ENCODE measurements at places on chromosomes 6 and 20.

GRCh38 chr6:34855463-34855862 is 32.4 kb downstream of the TAF11 start:
- H3K36me3 ChIP-seq: peaks cover 69% of the 10 kb centered on the region
- H3K4me3 ChIP-seq: no peak overlapping the region
- H3K27me3 ChIP-seq: no peaks in the 10 kb centered on the region
- H3K4me1 ChIP-seq: no peaks in the 10 kb centered on the region
- H3K27ac ChIP-seq: no peak overlapping the region

DNA sequence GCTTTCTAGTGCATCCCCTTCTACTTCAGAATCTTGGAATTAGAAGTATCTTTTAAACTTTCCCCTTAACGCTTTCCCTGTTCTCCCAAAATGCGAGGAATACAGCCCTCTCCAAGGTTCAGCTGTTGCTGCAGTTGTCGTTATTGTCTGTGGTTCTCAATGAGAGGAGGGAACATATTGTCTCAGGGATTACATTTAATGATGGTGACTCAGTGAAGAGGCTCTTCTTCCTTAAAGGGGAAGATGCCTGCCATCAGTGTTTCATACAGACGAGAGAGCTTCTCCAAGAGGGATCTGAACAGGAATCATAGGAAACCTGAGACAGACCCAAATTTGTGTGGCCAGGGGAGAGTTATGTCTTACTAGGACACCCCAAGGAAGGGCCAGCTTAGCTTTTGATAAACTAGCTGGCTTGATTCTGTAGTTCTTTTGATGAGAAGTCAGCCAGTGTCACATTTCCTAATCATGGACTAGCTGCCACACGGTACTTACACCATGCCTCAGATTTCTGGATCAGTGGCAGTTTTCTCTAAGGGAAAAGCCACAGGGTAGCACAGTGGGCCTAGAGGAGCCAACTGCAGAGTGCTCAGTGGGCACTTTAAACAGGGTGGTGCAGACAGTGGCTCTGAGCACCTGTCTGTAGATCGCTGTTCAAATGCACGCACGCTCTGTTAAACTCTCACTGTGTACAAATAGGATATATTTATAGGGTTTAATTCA is 59.7 kb upstream of the TMEM181 start:
- no peak overlapping the region for H3K4me3 ChIP-seq
- H3K27me3 ChIP-seq: no peaks in the 10 kb centered on the region
- peaks cover 8% of the 10 kb centered on the region for H3K4me1 ChIP-seq
- H3K27ac ChIP-seq: peak overlapping the region; percentile 51
- H3K36me3 ChIP-seq: peaks cover 57% of the 10 kb centered on the region
- DNase-seq: peak; percentile 45

- peak overlapping the region; percentile 47 for H3K4me3 ChIP-seq
- peaks cover 7% of the 10 kb centered on the region for H3K4me1 ChIP-seq
- DNase-seq: peak; percentile 49
- no peaks in the 10 kb centered on the region for H3K36me3 ChIP-seq
- peak overlapping the region; percentile 62 for H3K27ac ChIP-seq
These were observed 19.5 kb upstream of the FAM8A1 start for GRCh38 chr6:17580518-17581048.

GRCh38 chr6:157946053-157946617 is 35.5 kb upstream of the SYNJ2 start:
- no peaks in the 10 kb centered on the region for H3K4me1 ChIP-seq
- no peak for DNase-seq

DNA sequence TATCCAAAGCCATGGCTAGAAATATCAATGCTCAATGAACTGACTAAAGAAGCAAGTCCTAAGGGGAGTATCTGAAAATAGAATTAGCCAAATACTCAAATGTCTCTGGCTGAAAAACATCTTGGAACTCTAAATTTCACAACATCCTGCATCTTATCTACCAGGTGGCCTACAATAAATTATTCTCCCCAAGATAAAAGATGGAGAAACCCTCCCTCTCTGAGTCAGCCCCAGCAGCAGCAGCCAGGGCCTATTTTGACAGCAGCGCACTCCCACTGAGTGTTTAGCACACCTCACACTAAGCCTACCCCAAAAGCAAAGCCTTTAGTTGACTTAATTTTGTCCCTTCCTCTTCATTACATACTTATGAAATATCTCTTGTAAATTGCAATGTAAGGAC is 5.9 kb downstream of the CALHM6 start:
- no peaks in the 10 kb centered on the region for H3K36me3 ChIP-seq
- peaks cover 4% of the 10 kb centered on the region for H3K4me1 ChIP-seq

DNA sequence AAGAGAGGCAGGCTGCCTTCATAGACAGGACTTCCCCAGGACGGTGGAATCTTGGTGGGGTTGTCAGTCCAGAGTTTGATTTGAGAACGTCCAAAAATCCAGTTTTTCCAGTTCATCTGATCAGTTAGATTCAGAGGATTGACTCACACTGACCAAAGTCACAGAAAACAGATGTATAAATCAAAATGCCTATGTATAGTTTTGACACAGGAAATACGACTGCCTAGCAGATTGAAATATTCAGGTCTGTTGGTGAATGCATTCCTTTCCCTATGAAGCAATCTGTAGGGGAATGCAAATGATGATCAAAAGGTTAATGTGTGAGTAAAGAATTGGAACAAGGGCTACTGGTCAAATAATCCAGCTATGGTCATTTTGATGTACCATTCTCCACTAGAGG is 29.7 kb upstream of the GFOD1 start:
- no peak overlapping the region for H3K27ac ChIP-seq
- H3K4me3 ChIP-seq: no peak overlapping the region
- no peaks in the 10 kb centered on the region for H3K36me3 ChIP-seq
- H3K4me1 ChIP-seq: peaks cover under 1% of the 10 kb centered on the region
- no peaks in the 10 kb centered on the region for H3K27me3 ChIP-seq
- DNase-seq: no peak

- H3K27ac ChIP-seq: peak overlapping the region; percentile 95
- H3K4me3 ChIP-seq: peak overlapping the region; percentile 82
- DNase-seq: no peak
- H3K4me1 ChIP-seq: peaks cover 4% of the 10 kb centered on the region
- H3K27me3 ChIP-seq: no peaks in the 10 kb centered on the region
- H3K36me3 ChIP-seq: no peaks in the 10 kb centered on the region
These were observed 429 bp downstream of the AMD1 start for GRCh38 chr6:110874880-110875547.

GRCh38 chr6:22098601-22099031 is 198.2 kb downstream of the PRL start:
- H3K27ac ChIP-seq: no peak overlapping the region
- no peaks in the 10 kb centered on the region for H3K4me1 ChIP-seq
- peak; percentile 65 for DNase-seq
- H3K27me3 ChIP-seq: no peaks in the 10 kb centered on the region

- no peak overlapping the region for H3K27ac ChIP-seq
- no peaks in the 10 kb centered on the region for H3K36me3 ChIP-seq
- H3K4me3 ChIP-seq: no peak overlapping the region
- H3K27me3 ChIP-seq: no peaks in the 10 kb centered on the region
- no peaks in the 10 kb centered on the region for H3K4me1 ChIP-seq
These were observed 370.3 kb downstream of the HTR1B start for GRCh38 chr6:77092971-77093370.

DNA sequence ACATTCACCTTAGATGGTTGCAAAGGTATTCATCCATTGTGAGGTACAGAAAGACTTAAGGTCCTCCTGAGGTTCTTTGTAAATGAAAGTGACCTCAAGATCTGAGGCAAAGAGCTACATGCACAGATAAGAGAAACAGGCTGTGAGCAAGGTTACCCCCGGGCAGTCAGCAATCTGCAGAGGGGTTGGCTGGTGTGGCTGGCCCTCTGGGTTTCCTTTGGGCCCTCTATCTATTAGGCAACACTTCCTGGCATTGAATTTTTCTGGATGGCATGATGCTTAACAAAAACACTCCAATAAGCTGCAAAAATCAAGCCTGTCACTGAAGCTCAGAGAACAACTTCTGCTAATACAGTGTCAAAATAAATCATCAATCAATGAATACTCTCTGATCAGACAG is 48.9 kb upstream of the RALGAPA2 start:
- DNase-seq: no peak
- H3K4me1 ChIP-seq: no peaks in the 10 kb centered on the region
- H3K36me3 ChIP-seq: no peaks in the 10 kb centered on the region
- H3K27ac ChIP-seq: no peak overlapping the region
- H3K27me3 ChIP-seq: no peaks in the 10 kb centered on the region

GRCh38 chr6:88919032-88919431 is 44.4 kb downstream of the RNGTT start:
- no peak for DNase-seq
- no peak overlapping the region for H3K4me3 ChIP-seq
- H3K27ac ChIP-seq: no peak overlapping the region
- no peaks in the 10 kb centered on the region for H3K27me3 ChIP-seq
- H3K36me3 ChIP-seq: peaks cover 5% of the 10 kb centered on the region

DNA sequence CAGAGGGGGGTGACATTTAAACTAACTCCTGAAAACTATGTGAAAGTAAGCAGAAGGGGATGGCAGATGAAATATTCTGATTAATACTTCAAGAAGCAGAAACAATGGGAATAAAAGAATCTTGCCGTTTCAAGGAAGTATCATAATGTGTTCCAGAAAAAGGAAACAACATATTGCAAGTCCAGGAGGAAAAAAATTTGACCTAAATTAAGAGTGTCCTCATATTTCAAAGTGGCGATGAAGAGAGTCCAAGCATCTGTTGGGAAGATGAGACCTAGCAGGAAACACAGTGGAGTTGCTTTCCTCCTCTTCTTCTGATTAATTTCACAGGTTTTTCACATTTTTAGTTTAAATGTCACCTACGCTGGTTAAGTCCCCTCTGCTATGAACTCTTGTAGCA is 45.6 kb upstream of the TNFAIP3 start:
- H3K36me3 ChIP-seq: no peaks in the 10 kb centered on the region
- H3K4me3 ChIP-seq: no peak overlapping the region
- peaks cover 14% of the 10 kb centered on the region for H3K4me1 ChIP-seq
- H3K27me3 ChIP-seq: no peaks in the 10 kb centered on the region

DNA sequence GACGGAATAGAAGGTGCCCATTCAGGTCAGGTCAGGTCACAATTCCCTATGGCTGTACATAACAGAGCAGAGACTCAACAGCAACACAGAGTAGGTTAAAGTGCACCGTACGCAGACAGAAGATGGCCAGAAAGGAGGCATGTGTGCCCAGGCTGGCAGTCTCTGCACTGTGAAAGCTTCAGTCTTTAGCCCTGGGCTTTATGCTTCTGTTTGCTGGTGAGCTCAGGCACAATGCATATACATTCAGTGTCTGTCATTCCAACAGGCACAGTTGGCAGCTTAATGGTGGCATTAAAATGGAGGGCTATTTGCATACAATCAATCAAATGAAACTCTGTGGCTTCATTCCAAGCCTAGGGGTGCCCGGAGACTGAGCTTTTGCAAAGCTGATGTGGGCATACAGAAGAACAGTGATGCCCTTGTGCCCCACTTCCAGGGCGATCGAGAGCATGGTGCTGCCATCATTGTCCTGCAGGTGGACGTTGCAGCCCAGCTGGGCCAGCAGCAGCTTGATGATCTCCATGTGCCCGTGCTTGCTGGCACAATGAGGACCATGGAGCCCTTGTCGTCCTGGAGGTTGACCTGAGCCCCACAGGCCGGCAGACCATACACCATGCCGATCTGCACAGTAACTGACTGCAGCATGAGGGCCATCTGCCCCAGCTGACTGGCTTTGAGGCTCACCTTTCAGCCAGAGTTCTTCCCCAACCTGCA is 22.4 kb downstream of the TRMT6 start:
- H3K4me1 ChIP-seq: no peaks in the 10 kb centered on the region
- no peaks in the 10 kb centered on the region for H3K36me3 ChIP-seq
- no peak overlapping the region for H3K27ac ChIP-seq

DNA sequence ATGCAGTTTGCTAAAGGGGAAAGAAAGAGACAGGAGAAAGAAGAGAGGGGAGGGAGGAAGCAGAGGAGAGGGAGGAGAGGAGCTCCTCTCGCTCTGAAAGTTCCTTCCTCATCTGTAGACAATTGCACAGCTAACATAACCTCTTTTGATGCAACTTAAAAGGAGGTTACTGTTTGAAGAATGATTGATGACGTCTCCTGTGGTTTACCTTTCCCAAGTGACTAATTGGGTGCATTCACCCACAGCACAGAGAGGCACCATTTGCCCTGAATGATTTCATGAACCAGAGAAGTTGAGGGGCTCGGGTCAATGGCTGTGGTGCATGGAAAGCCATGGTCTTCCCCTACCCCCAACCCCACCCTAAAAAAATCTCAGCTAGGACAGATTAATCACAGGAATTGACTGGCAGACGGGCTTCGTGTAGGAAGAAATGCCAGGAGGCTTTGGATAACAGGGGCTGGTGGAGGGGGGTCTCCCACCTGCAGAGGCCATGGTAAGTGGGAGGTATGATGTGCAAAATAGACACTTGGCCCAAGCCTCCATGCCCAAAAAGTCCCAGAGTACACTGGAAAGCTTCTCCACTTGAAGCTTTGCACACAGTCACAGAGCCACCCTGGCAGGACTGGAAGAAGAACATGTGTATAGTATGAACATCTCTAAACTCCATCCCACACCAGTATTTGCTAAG is 213.7 kb downstream of the ANKRD60 start:
- no peaks in the 10 kb centered on the region for H3K36me3 ChIP-seq
- peaks cover 4% of the 10 kb centered on the region for H3K27me3 ChIP-seq
- DNase-seq: no peak

DNA sequence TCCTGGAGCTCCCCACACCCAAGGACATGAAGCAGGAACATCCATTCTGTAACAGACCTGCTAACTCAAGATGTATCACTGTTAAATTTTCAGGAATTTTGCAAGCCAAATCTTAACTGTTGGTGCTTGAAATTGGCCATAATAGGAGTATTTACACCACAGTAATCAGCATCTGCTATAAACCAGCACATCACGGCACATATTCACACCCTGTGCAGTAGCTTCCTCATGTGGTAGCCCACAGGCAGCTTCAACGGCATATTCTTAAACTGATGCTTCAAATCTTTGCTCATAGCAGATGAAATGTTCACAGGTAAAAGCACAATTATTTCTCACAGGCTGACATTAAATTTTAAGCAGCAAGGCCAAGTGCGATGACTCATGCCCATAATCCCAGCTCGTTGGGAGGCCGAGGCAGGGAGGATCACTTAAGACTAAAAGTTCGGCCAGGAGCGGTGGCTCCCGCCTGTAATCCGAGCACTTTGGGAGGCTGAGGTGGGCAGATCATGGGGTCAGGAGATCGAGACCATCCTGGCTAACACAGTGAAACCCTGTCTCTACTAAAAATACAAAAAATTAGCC is 43.5 kb upstream of the LYRM2 start:
- H3K36me3 ChIP-seq: peaks cover 75% of the 10 kb centered on the region
- no peaks in the 10 kb centered on the region for H3K27me3 ChIP-seq
- no peaks in the 10 kb centered on the region for H3K4me1 ChIP-seq
- no peak overlapping the region for H3K27ac ChIP-seq
- DNase-seq: no peak

GRCh38 chr6:23316131-23316530 is 746.8 kb downstream of the HDGFL1 start:
- DNase-seq: no peak
- no peaks in the 10 kb centered on the region for H3K36me3 ChIP-seq
- no peaks in the 10 kb centered on the region for H3K27me3 ChIP-seq
- no peak overlapping the region for H3K4me3 ChIP-seq

- no peaks in the 10 kb centered on the region for H3K36me3 ChIP-seq
- no peak overlapping the region for H3K27ac ChIP-seq
- no peaks in the 10 kb centered on the region for H3K4me1 ChIP-seq
- no peaks in the 10 kb centered on the region for H3K27me3 ChIP-seq
These were observed 182.6 kb downstream of the RNGTT start for GRCh38 chr6:88780714-88781389.

GRCh38 chr20:3100480-3100879 is 16.0 kb upstream of the AVP start:
- no peaks in the 10 kb centered on the region for H3K27me3 ChIP-seq
- H3K27ac ChIP-seq: no peak overlapping the region
- H3K4me3 ChIP-seq: no peak overlapping the region

- no peaks in the 10 kb centered on the region for H3K4me1 ChIP-seq
- H3K36me3 ChIP-seq: no peaks in the 10 kb centered on the region
- no peak overlapping the region for H3K4me3 ChIP-seq
- no peak overlapping the region for H3K27ac ChIP-seq
- no peak for DNase-seq
These were observed 161.1 kb downstream of the FOXA2 start for GRCh38 chr20:22423190-22423832.

All from muscle of leg (tissue), 16 donors.